ENCODE measurements at places on chromosomes 1 and 21.

DNA sequence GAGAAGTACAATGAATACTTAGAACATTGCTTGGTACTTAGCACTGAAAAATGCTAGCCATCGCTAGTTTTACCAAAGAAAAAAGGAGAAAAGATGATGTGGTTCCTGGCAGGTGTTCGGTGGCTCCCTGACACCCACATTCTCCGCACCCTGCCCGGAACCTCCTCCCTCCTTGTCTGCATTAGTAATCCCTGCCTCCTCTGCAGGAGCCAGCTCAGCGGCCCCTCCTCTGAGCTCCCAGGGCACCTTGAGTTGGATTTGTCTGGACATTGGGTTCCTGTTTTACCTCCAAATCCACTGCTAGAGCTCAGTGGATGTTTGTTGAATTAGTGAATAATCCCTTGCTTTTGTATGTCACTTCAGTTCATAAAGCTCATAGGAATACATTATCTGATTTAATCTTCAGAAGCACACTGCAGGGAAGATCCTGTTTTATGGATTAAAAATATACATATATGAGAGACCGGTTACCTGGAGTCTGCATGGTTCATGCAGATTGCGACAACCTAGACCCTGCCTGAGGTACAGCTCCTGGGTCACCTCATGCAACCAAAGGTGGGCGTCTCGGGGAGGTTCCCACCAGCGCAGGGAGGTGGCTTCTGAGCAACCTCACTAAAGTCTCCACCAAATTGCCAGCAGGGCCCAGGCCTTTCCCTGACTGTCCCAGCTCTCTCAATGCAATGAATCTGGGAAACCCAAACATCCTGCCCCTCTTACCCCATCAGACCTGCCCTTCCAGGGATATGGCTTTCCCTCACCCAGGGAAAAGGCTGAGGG, 24.2 kb downstream of the PCAT6 start:
- DNase-seq: no peak

- no peak for DNase-seq
Measured at GRCh38 chr21:25062061-25062460, 545.2 kb downstream of the MRPL39 start.

DNA sequence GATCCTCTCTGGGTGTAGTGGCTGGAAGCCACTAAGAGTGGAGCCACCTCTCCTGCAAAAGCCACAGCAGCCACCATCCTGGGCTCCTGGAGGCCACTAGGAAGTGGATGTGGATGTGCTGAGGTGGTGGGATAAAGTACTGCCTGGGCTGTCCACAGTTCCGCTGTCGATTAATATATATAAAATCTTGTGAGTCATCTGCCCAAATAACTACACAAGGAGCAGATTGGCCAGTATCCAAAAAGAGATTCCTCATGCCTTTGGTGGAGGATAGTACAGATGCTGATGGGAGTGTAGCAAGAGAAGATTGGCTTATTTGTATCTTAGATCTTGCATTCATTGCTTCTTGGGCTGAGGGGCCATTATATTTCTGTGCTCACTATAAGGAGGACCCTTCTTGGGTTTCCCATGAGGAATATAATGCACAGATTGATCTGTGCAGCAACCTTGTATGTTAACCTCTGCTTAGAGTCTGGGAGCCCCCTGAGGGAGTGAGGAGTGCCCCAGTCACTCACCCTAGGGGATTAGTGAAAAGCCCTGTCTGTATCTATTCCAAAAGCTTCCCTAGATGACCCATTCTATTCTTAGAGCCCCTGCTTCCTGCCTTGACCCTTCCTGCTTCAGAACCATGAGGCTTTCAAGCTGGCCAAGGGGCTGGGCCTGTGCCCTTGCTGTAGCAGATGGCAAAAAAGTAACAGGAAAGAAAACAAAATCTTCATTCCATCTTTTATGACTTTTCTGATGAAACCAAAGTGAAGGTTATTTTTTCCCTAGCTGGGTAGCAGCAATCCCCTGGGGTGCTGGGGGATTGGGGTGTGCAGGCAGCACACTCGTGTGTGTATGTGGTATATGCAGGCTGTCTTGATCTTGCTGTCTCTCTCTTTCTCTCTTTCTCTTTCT, 31.7 kb downstream of the RCSD1 start:
- no peak for DNase-seq

DNA sequence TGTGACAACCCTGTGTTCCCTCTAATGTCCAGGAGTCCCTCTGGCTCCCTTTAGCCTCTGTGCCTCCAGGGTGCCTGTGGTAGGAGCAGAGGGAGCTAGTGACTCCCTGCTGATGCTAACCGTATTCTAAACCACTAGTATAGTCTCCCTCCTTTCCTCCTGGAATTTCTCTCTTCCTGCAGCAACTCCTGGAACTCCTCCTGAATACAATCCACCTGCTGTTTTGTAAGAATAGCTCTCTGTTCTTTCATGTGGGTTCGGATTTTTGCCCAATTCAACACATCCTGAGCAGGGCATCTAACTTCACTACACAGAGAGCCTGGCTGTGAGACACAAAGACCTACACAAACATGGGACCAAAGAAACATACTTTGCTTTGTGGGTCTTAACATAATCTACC, 107.9 kb downstream of the RUNX1 start:
- DNase-seq: no peak

GRCh38 chr1:45456531-45456930, 34.4 kb downstream of the TESK2 start:
- DNase-seq: no peak

Data from mucosa of descending colon (tissue), 3 donors.